SW480 (cell line): ENCODE measurements at places on chromosomes 1 and 21.

DNA sequence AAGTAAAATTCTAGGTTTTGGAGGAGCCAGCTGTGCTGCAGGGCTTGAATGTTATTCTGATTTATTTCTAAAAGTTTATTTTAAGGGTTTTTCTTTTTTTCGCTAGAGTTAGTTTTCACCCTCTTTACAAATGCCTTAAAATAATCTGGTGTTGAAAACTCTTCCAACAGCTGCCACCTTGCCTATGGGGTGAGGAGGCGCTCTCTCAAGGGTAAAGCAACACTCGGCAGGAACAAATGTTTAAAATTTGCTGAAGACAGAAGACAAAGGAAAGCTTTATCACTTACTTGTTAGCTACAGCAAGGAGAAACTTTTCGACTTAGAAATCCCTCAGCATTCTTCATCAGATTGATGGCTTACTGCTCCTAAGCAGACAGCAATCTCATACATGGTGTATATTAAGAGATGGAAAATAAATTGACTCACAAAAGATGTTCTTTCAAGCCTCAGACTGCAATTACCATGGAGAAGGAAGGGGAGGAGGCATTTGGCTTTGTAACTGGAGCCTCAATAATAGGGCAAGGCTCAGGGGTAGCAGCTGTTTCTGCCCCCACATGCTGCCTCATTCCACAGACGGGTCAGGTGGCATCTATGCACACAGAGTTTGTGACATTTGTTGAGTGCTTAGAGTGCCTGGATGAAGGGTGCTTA, 79.8 kb upstream of the RALGPS2 start:
- no peak for DNase-seq

GRCh38 chr21:39666026-39666425, 53.3 kb downstream of the B3GALT5 start:
- no peak for DNase-seq

- DNase-seq, result no peak
Measured at GRCh38 chr1:39360731-39361130, 130.7 kb upstream of the BMP8A start.

DNA sequence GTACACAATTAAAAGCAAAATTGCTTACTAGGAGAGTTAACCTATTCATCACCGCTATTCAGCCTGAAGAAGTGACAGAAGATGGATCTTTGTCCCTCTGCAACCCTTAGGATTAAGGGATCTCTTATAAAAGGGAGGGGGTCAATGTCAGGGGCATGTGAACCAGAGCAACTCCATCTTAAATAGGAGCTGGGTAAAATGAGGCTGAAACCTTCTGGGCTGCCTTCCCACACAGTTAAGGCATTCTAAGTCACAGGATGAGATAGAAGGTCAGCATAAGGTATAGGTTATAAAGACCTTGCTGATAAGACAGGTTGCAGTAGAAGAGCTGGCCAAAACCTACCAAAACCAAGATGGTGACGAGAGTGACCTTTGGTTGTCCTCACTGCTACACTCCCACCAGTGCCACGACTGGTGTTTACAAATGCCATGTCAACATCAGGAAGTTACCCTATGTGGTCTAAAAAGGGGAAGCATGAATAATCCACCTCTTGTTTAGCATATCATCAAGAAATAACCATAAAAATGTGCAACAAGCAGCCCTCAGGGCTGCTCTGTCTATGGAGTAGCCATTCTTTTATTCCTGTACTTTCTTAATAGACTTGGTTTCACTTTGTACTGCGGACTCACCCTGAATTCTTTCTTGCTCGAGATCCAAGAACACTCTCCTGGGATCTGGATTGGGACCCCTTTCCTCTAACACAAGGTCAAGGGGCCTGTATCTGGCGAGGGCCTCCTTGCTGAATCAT, 35.3 kb upstream of the NEK2 start:
- no peak for DNase-seq

GRCh38 chr1:83815330-83815729, 183.6 kb downstream of the TTLL7 start:
- DNase-seq, result no peak

DNA sequence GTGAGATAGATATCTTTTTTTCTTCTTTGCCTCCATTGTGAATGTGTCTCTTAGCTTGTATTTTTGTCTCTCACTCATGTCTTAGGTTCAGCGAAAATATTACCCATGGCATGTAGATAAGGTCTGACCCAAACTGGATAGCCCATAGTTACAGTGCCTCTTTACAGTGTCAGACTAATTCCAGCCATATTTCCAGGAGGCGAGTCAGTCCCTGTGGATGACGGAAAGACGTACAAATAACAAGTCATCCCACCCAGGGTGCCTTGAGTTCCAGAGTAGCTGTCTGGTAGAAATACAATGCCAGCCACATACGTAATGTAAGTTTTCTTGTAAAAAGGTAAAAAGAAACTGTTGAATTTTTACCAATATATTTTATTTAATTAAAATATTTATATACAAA, 157.3 kb downstream of the ZNF281 start:
- no peak for DNase-seq

GRCh38 chr21:41726058-41726558, 40.7 kb downstream of the RIPK4 start:
- DNase-seq, result no peak

DNA sequence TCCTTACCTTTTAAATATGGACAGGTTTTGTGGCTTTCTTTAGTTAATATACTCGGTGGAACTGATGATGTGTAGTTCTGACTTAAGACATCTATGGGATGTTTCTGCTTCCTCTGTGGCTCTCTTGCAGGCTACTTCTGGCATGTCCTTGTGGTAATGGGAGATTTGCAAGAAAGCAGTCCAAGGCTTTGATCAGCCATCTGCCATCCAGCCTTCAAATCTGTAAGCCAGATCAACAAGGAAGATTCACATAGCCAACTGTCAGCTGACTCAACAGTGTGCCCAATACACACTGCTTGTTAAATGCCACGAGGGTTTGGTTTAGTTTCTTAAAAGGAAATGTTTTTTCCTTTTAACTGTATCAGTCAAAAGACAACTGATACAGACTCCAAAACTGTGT, 722.2 kb upstream of the CHRM3 start:
- no peak for DNase-seq

GRCh38 chr21:45424854-45425795, 20.2 kb downstream of the COL18A1 start:
- no peak for DNase-seq

- no peak for DNase-seq
Measured at GRCh38 chr1:160821627-160822026, 25.7 kb downstream of the LY9 start.

DNA sequence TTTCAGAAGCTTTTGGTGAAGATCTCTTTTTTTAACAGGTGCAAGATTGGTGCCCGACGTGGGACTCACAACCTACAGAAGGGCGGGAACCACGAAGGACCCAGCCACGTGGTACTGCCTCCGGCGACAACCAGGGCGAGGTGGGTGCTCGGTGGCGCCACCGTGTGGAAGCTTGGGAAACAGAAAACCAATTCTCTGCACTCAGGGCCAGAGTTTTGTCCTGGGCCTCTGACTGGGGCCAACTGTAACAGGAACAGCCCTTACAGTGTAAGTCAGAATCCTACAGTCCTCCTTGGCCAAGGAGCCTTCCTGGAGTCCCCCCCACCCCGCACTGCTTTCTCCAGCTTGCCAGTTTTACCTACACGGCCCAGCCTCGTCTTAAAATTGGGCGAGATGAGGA, 11.6 kb upstream of the S100A7A start:
- DNase-seq, result peak; percentile 11

- no peak for DNase-seq
Measured at GRCh38 chr1:205061227-205061626, 18.2 kb downstream of the CNTN2 start.

DNA sequence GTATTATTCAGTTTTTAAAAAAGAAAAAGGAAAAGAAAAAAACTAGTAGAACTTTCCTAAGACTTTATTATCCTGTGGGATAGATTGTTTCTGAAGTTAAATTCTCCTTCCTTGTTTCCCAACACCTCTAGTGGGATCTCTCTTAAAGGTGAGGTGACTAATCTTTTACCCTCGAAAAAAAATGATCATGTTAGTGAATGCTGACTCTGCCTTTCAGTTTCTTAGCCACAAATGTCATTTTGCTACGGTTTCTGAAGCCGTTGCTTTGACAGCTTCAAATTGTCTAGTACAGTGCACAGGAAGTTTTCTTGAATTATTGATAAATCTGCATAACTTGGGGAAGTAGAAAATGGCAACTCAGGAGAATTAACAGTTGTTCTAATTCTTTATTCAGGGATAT, 13.0 kb upstream of the NEK7 start:
- no peak for DNase-seq

GRCh38 chr1:204506201-204506968, 9.8 kb upstream of the MDM4 start:
- DNase-seq, result peak; percentile 91

GRCh38 chr1:119327450-119328155, 41.0 kb upstream of the HAO2 start:
- peak; percentile 96 for DNase-seq

DNA sequence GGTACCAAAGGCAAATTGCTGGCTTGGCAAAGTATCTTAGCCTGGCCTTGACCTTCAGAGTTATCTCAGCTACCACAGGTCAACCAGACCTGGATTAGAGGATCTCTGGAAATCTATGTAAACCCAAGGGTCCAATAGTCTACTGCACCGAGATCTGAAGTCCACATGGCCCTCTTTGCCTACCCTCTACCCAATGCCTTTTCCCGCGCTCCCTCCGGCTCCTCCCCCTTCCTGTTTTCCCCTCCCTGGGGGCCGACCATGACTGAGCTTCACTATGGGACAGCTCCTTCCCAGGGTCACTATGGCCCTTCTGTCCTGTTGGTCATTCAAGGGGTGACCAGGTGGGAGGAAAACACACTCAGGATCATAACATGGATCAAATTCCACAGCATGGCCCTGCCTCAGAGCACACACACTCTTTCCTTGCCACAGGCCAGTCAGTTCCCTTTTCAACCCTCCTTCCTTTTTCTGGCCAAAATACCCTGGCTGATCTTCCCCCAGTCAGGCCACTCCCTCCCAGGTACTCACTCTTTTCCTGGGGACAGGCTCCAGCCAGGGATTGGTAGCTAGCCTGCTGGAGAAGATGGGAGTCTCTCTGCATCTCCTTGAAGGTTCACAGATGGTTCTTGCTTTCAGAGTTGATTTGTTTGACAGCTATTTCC, 19.1 kb upstream of the TMEM183A start:
- no peak for DNase-seq

- DNase-seq, result peak; percentile 54
Measured at GRCh38 chr1:43227143-43227764, 42.5 kb upstream of the TMEM125 start.

- no peak for DNase-seq
Measured at GRCh38 chr1:28456078-28456477, 49.8 kb upstream of the RCC1 start.

GRCh38 chr1:151832318-151832980, 847 bp upstream of the RORC start:
- peak; percentile 46 for DNase-seq

DNA sequence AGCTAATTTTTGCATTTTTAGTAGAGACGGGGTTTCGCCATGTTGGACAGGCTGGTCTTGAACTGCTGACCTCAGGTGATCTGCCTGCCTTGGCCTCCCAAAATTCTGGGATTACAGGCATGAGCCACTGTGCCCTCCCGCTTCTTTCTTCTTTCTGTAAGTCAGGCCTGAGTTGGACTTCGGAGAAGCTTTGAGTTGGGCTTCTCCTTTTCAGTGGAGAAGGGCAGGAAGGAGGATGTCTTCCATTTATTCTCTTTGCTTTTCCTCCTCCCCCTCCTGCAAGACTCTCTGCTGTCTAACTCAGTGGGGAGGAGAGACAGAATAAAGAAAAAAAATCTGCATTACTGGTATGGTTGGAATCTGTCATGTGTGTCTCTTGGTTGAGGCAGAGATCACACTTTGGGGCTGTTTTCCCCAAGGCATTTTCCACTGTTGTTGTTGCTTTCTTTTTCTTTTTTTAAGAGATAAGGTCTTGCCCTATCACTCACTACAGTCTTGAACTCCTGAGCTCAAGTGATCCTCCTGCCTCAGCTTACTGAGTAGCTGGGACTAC, 13.2 kb upstream of the DEGS1 start:
- DNase-seq, result no peak
